ENCODE measurements at places on chromosomes 6 and 20.

GRCh38 chr20:41482647-41483552 lies 116.3 kb upstream of the EMILIN3 start:
- DNase-seq = no peak

DNA sequence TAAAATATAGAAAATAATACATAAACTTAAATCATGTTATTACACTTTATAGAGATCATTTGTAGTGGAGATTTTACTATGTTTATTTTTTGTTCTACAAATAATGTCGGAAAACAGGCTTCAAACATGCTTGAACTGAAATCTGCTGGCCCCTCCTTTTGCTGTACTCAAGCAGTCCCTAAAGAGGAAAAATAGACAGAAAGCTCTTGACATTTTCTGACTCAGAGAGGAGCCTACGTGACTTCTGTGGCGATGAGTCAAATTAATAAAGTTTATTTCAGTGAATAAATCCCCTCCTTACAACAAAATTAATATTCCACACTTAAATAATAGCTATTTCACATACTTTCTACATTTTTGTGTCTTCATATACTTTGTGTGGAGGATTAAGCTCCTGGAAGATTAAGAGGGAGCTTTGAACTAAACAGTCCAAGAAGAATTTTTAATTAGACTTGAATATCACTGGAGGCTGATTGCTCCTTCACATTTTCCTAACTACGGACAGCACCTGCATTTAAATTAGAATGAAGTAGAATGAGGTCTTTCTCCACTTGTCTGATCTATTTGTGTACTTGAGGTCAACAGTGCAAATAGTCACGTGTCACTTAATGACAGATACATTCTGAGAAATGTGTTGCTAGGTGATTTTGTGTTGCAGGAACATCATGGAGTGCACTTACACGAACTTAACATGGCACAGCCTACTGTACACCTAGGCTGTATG lies 1.7 kb upstream of the TREM1 start:
- DNase-seq = no peak

GRCh38 chr6:37272834-37273566 lies 15.1 kb upstream of the TMEM217 start:
- no peak for DNase-seq

- DNase-seq = no peak
These were observed 16.3 kb downstream of the GTSF1L start for GRCh38 chr20:43710370-43711044.

GRCh38 chr6:31383149-31383548 lies 20.2 kb upstream of the MICA start:
- DNase-seq = no peak

DNA sequence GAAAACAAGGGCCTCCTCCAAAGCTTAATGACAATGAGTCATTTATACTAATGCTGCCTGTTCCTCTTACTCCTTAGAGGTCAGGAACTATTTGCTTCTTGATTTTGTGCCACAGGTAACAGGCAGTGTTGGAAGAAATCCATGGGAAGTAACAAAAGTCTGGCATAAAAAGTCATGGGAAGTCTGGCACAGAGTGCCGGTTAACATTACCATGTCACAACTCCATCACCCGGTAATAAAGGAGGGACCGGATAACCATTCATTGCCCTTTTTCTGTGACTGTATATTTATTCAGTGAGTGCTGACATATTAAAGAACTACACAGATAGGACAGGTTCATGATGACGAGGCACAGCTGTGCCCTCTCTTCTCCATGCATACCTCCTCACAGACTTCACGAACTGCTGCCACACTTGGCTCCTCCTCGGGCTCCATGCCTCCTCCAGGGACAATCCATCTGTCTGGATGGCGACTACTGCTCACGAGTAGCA lies 50.9 kb downstream of the NUDT3 start:
- no peak for DNase-seq

GRCh38 chr20:36873498-36874189 lies 2.3 kb upstream of the TLDC2 start:
- no peak for DNase-seq
